ENCODE measurements at places on chromosomes 5 and 9.
A peak's percentile ranks its signal among the peaks of the same experiment; 100 is the strongest.

DNA sequence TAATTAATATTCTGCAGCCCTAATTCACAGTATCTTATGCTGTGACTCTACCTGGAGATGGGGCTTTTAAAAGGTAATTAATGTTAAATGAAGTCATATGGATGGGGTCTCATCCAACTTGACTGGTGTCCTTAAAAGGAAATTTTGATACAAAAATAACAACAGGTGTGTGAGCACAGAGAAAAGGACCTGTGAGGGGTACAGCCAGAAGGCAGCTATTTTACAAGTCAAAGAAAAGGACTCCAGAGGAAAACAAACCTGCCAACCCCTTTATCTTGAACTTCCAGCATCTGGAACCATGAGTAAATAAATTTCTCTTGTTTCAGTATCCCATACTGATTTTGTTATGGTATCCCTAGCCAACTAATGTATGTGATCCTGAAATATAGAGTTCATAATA lies 250.3 kb downstream of the TMEM232 start:
- no peak for DNase-seq

- DNase-seq, result no peak
Measured at GRCh38 chr5:127426661-127427060, 90.8 kb upstream of the PRRC1 start.

- peak; percentile 45 for DNase-seq
Measured at GRCh38 chr5:107670932-107671741, at the start of gene EFNA5. Gene EFNA5 (minus strand): TSS chr5:107670937.

GRCh38 chr9:120711841-120712538 lies 2.3 kb downstream of the MEGF9 start:
- DNase-seq, result no peak

DNA sequence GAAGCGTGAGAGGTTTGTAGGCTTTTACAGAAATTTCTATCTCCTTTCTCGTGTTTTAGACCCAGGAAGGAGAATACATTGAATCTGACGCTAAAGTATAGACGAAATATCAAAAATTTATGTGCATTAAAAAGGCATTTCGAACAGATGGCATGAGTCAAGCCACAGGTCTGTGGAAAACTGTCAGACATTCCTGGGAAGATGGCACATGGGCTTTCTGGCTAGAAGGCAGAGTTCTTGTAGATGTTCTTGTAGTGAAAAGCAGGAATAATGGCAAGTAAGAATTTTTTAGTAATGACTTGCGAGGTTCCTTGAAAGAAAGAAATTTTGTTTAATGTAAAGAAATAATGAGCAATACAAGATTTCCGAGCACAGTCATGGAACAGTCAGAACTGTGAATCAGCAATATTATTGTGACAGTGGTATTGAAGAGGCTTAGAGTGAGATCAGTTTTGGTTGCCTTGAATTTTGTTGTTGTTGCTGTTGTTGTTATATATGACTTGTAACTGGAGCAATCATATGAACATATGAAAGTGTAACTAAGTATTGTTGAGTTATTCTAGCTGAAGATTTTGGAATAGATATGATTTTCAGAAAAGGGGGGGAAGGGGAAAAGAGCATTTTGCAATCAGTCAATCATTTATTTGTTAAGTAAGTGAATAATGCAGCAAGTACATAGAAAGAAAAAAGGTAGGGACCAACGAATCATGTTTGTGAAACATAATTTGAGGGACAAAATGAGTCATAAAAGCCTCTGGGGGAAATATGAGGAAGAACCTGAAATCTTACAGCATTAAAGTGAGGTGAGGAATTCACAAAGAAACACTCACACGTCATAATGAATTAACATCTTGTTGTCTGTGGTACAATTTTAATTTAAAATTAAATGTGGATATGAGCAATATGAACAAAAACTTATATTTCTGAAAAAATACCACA lies 339.0 kb upstream of the CTNND2 start:
- DNase-seq, result no peak

GRCh38 chr9:134434894-134435506 lies 108.7 kb downstream of the RXRA start:
- no peak for DNase-seq

GRCh38 chr5:140058212-140058932 lies 15.3 kb upstream of the NRG2 start:
- DNase-seq, result no peak

DNA sequence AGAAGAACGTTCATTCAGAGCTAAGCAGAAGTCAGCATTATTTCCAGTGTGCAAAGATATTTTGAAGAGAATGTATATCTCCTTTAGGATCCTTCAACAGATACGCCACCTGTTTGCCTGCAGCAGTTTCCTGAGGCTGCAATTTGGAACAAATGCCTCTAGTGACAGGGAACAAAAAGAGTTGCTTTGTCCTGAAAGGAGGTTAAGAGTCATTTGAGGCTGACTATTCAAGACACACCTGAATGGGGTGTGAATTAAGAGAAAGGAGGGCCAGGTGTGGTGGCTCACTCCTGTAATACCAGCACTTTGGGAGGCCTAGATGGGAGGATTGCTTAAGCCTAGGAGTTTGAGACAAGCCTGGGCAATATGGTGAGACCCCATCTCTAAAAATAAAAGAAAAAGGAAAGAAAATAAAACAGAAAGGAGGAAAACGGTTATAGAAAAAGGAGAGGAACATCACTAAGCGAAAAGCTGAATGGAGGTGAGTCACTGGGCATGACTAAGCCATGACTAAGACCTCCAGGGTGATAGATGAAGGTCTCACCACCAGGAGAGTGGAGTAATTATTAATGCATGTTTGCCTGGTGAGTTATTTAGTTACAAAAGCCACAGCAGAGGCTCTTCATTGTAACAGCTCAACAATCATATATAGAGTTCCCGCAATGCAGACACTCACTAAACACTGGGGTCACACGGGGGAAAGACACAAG lies 255.2 kb upstream of the TNC start:
- peak; percentile 44 for DNase-seq

GRCh38 chr9:22119522-22120158 lies 110.5 kb upstream of the CDKN2B start:
- no peak for DNase-seq

DNA sequence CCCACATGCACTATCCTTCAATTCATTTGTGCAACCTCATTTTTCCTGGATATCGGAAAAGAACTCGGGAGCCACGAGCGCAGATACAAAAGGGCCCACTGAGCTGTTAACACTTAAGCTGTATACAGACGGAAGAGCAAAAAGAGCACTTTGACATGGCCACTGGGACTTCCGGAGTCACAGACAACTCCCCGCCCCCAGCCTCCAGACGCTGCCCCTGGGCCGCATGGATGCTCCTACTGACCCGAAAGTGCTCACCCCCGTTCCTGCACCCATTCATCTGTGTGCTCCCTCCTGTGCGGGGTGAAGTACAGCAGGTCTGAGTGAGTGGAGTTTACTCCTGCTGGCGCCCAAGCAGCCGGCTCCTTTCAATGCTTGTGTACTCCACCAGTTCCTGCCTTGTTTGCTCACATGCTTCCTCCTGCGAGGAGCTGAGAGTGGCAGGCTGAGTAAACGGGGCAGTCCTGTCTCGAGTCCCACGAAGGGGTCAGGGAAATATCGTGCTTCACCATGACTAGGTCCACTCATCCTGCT lies 901.0 kb upstream of the CTNND2 start:
- DNase-seq, result no peak

DNA sequence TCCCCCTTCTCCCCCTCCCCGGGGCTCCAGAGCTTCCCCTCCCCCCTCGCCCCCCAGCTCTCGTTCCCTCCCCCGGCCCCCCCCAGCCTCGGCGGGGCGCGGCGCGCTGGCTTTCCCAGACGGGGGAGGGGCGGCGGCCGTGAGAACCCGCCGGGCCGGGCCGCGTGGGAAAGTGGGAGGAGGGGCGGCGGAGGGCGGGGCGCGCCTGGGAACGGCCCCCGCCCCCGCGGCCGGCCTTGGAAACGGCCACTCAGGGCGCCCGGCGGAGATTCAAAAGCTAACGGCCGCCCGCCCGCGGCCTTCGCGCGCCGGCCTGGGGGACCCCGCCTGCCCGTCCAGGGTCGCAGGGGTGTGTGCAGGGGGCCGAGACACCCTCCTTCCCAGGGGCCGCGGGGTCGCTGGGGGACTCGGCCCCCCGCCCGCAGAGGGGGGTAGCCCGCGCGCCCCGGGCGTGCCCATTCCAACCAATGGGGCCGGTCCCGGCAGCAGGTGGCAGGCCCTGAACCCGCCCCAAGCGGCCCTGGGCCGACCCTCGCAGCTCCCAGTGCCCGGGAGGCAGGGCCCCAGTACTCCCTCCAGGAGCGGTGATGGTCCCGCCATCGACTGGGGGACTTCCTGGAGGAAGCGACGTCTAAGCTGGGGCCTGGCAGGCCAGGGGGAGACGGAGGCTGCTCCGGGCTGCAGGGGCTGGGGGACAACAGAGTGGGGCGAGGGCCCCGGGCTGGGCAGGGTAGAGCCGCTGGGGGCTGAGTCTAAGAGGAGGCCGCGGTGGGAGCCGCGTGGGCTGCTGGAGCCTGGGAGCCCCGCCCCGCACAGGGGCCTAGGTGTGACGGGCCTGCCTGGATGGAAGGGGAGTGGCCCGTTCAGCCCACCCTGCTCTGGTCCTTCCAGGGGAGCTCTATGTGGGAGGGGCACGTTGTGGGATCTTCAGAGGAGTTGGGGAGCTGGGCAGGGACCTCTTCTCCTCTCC lies 14.2 kb upstream of the NRARP start:
- DNase-seq, result no peak

DNA sequence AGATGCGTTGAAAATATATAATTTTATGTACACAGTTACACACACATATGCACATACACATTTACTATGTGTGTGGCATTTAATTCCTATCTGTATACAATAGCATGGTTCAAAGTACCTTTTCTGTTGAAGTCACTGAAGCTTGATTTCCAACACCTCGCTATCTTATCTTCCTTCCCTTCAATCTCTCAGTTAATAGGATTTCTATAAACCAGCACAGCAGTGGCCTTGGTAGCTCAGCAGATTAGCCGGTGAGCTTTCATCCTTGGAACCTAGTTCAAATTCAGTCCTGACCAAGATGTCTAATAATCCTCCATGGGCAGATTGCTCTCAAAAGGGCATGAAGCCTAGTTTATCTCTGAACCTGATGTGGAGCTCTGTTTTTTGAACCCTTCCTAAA lies 2389.5 kb downstream of the MAT2B start:
- no peak for DNase-seq

DNA sequence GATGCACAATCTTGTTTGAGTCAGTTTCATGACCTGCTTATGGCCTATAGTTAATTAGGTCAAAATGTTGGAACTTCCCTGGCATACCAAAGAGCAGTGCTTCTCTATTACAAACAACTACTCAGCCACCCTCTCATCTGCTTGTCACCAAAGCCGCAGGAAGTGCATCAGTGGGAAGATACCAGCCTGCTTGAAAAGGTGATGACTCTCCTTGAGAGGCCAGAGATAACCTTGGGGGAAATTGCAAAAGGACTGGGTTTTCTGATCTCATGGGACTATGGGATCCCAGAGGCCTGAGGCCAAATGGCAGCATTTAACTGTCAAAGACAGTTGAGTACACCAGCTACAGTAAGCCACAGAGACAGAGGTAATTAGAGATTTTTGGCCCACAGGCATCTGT lies 69.9 kb downstream of the C9orf57 start:
- DNase-seq, result no peak

- DNase-seq, result no peak
Measured at GRCh38 chr5:133373121-133373870, 239.0 kb downstream of the FSTL4 start.

- no peak for DNase-seq
Measured at GRCh38 chr9:68797116-68797515, 92.1 kb downstream of the PIP5K1B start.

- no peak for DNase-seq
Measured at GRCh38 chr5:119451561-119451960, 736 bp upstream of the HSD17B4 start.

DNA sequence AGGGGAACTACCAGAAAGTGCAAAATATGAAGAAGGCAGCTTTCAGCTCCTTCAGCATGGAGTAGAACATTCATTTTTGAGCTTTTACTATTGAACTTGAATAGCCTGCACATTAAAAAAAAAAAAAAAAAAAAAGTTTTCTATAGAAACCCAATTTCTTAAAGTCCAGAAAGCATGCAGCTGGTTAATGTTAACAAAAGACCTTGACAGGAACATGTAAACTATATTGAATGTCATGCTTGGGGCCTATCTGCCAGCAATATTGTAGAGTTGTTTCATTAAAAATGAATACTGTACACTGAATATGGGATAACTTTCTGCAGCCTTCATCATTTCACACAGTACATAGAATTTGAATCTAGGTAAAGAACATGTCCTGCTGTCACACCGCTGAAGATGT lies 230.6 kb downstream of the NFIB start:
- DNase-seq, result no peak

DNA sequence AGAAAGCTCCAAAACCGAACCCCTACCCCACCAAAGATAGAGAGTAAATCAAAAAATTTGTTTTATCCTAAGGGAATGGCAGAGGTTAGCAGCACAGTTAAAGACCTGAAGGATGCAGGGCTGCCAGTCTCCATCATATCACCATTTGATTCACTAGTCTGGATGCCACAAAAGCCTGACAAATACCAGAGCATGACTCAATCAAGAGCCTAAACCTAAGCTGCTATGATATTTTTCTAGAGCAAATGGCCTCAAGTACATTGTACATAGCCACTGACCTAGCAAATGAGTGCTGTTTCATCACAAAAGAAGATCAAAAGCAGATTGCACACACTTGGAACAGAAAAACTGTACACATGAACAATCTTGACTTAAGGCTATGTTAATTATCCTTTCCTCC lies 48.0 kb downstream of the DPYSL3 start:
- DNase-seq, result no peak

GRCh38 chr9:134340475-134341160 lies 14.4 kb downstream of the RXRA start:
- DNase-seq, result no peak

- no peak for DNase-seq
Measured at GRCh38 chr9:2919347-2919746, 75.5 kb upstream of the PUM3 start.

GRCh38 chr5:140038373-140038957 lies 4.6 kb downstream of the NRG2 start:
- DNase-seq, result no peak

DNA sequence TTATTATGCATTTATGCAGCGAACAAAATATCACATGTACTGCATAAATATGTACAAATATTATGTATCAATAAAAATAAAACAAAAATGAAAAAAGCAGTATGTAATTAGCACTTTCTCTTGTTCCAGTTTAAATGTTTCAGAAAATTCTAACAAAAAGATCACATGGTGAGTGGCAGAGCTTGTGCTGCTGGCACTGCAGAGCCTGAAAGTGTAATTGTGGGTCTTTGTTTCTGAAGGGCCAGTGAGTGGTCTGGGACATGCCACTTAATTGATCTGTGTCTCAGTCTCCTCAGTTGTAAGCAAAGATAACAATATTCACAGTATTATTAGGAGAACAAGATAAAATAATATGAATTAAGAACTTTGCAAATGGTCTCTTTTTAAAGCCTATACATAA lies 39.5 kb upstream of the RAI14 start:
- no peak for DNase-seq

- DNase-seq, result no peak
Measured at GRCh38 chr9:111151537-111151936, 113.3 kb upstream of the LPAR1 start.

DNA sequence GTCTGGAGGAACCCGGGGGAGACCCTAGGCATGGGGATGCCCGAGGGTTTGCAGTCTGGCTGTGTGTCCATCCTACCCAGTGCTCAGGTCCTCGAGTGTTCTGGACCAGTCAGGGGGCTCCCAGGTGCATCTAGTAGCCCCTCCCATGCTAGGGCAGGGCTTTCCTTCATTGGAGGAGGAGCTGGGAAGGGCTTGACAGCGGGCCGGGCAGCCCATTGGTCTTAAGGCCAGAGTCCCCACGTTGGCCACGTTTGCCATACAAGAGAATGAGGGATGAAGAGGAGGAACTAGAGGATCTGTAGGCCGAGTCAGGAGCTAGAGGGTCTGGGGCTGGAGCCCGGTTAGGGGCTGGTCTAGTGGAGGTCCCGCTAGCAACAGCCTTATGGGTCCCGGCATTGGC lies 37.3 kb upstream of the CTSV start:
- no peak for DNase-seq

Data from stimulated activated CD8-positive, alpha-beta memory T cell treated with anti-CD3 and anti-CD28 coated beads, Interleukin-4, amount 100 ng/mL, for 48 hours (primary cell).